ENCODE measurements at places on chromosomes 3 and 15.

- no peak for DNase-seq
Measured at GRCh38 chr3:175336406-175337133, 477.4 kb downstream of the NAALADL2 start.

DNA sequence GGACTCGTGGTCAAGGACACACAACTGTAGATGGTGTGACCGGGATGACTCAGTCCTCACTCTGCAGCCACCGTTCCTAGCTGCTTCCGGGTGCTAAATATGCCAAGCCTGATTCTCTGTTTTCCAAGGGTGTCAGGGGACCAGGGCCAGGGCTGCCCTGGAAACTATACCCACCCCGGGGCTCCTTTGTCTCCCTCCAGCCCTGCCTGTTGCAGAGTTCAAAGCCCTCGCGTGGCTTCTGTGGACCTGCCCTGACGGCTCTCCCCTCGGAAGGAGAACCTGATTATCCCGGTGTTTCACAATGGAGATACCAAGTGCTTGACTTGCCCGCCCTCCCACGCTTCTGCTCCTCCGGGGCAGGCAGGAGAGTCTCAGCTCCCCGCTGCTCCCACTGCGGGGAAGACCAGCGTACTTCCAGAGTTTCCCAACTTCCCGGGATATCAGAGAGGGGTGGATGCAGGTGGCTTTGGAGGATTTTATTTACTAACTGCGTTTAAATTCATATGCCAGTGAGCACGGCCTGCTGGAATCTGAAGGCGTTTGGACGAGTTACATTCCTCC is 125.0 kb downstream of the ASB7 start:
- DNase-seq = no peak

- DNase-seq = no peak
Measured at GRCh38 chr3:40652072-40652471, 127.3 kb downstream of the ZNF621 start.

GRCh38 chr3:98875535-98875934 is 26.0 kb downstream of the DCBLD2 start:
- no peak for DNase-seq

GRCh38 chr3:9403463-9403862 is 6.0 kb downstream of the SETD5 start:
- DNase-seq = no peak
